ENCODE measurements at places on chromosomes 12 and 14.

DNA sequence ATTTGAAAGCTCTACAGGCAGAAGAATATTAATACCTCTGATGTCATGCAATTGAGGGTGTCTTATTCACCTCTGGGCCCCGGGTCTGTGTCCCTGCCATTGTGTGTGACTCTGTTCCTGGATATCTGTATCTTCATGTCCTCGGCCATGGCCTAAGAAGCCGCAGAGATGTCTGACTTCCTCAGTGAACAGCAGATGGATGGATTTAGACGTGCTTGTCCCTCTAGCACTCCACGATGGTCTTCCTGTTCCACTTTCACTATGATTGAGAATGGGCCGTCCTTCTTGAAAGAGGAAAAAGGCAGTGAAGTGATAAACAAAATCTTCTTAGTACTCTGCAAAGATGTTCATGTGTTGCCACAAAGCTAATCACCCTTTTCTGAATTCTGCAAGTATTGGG, 217.4 kb downstream of the SLC41A2 start:
- DNase-seq, result no peak

- DNase-seq, result no peak
Observed at GRCh38 chr12:126424696-126425095, 1359.5 kb downstream of the AACS start.

- no peak for DNase-seq
Observed at GRCh38 chr12:31590642-31591379, at the start of gene DENND5B. TSS of gene DENND5B (minus strand) at chr12:31591136. CDS start at chr12:31590832, 304 bp downstream.

DNA sequence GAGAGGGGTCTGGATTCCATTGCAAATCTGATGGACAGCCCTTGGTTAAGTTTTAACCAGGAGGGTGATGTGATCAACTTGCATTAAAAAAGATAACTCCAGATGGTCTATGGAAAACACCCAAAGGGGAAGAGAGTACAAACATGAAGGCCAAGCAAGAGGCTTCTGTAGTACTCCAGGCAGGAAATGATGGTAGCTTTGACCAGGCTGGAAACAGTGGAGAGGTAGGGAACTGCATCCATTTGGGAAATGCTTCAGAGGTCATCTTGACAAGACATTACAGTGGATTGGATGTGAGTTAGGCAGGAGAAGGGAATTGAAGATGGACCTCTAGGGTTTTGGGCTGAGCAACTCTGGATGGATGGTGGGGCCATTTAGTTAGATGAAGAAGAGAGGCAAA, 391.1 kb downstream of the IPO8 start:
- no peak for DNase-seq

GRCh38 chr12:8075935-8076334, 6.1 kb upstream of the NECAP1 start:
- no peak for DNase-seq

DNA sequence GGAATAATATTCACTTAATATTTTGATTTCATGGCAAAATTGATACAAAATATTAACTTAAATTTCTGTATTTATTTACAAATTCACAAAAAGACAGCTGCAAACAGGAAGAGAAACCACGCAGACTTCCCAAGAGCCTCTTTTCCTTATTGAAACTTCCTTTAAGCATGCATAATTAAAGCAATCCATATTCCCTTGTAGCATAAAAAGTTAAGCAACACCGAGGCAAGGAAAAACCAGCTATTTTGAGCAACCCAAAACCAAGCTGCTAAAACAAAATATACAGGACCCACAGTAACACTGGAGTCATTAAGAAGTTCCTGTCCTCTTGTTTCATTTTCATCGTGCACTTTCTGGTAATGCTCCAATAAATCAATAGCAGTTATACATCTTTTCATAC, 58.0 kb downstream of the EEA1 start:
- no peak for DNase-seq

DNA sequence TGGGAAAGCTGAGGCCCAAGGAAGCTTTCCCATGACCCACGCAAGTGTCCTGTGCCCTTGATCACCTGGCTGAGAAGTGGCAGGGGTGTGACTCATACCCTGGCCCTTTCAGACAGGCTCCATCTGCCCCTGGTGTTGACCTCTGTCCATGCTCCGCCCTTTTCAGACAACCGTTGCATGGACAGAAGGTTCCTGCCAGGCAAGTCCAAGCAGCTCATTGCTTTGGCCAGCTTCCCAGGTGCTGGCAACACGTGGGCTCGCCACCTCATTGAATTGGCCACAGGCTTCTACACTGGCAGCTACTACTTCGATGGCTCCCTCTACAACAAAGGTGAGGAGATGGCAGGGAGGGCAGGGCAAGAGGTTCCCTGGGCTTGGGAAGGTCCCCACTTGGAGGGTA, 103.5 kb downstream of the WSCD2 start:
- DNase-seq, result no peak

GRCh38 chr12:88896958-88897357, 316.7 kb upstream of the KITLG start:
- no peak for DNase-seq

DNA sequence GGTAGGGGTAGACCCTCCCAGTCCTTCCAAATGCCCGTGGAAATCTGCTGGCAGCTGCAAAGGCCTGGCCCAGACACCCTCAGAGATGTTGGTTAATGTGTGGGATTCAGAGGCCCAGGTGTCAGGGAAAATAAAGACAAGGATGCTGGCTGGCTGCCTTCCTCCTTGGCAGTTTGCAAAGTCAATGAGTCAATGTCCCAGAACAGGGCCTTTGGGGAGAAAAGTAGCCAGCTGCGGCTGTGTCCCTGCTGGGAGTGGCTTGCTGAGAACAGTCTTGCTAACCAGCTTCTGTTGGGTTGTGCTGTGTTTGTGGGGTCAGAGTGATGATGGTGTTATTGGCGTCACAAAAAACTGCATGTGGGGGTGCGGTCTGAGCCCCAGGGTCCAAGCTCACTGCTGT, 29.2 kb downstream of the GLRX5 start:
- DNase-seq, result no peak

- no peak for DNase-seq
Observed at GRCh38 chr12:201361-201760, 12.6 kb downstream of the SLC6A12 start.

DNA sequence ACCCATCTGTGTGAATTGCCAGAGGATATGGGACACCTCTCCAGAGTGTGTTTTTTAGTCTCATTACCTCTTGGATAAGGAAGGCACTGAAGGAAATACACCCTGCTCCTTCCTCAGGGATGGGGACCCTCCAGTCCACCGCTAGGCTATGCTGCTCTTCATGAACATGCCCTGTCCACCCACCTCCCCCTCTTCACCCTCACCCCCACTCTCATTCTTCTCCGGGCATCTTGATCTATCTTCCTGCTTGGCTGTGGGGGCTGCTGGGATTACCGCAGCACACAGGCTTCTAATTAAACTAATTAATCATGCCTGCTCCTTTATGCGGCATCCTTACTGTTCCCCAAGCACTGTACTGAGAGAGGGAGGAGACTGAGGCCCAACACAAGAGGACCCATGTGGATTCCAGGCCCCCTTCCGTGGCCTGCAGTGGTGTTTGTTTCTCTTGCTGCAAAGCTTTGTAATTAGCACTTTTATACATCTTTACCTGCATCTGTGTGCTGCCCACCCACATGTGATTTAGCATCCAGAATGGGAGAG, 7.6 kb upstream of the PDE1B start:
- DNase-seq, result no peak

- DNase-seq, result no peak
Observed at GRCh38 chr14:89624500-89625156, 207.6 kb upstream of the FOXN3 start.

GRCh38 chr12:109963743-109964429, 32.3 kb downstream of the GIT2 start:
- no peak for DNase-seq

DNA sequence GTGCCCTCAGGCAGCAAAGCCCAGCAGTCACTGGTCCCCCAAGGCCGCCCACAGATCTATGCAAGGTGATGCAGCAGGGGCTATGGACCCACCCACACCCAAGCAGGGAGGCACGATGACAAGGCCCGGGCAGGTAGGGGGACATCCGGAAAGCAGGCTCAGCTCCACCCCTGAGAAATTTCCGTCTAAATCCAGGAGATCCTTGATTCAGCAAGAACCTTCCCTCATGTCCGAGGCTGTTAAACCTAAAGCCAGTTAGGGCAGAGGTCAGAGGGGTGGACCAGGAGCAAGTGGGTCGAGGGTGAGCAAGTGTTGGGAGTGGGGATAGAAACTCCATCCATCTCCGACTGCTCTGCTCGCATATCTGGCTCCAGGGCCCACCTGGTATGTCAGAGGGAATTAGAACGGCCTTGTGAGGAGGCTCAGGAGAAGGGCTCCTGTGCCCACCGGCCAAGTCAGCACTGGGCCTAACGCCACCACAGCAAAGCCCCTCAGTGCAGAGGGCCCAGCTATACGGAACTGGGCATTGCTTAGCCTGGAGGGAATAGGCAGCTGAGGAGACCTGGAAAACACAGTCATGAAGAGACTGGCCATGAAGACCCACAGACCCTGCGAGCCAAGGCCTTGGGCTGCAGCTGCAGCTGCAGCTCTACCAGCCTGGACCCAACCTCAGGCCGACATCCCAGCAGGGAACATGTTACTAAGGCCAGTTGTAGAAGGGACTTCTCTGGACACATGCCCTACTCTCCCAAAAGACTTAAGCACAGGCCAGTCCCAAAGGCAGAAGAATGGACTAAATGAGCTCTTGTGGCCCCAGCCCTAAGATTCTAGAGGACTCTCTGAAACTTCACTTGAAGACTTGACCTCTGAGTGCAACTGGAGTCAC, 34.3 kb downstream of the DAD1 start:
- no peak for DNase-seq

- no peak for DNase-seq
Observed at GRCh38 chr14:93688820-93689219, 99.5 kb downstream of the PRIMA1 start.

- DNase-seq, result no peak
Observed at GRCh38 chr14:22864979-22865378, 6.6 kb upstream of the LRP10 start.

DNA sequence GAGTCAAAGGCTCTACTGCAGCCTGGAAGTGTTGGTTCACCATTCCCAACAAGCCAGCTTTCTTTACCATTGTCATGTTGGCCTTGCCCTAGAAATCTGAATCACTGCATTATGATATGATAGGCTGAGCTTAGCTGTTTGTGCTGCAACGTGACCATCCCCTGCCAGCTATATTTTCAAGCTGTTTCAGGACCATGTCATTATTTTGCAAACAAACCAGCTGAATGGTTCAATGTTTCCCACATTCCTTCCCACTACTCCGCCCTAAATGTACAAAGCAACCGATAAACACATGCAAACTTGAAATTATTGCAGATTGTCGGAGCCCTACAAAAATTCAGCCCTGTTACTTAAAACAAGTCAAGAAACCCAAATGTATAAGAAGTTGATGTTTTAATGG, 136.1 kb downstream of the KICS2 start:
- DNase-seq, result no peak

GRCh38 chr14:72679536-72680151, 214.3 kb downstream of the DPF3 start:
- DNase-seq, result no peak

DNA sequence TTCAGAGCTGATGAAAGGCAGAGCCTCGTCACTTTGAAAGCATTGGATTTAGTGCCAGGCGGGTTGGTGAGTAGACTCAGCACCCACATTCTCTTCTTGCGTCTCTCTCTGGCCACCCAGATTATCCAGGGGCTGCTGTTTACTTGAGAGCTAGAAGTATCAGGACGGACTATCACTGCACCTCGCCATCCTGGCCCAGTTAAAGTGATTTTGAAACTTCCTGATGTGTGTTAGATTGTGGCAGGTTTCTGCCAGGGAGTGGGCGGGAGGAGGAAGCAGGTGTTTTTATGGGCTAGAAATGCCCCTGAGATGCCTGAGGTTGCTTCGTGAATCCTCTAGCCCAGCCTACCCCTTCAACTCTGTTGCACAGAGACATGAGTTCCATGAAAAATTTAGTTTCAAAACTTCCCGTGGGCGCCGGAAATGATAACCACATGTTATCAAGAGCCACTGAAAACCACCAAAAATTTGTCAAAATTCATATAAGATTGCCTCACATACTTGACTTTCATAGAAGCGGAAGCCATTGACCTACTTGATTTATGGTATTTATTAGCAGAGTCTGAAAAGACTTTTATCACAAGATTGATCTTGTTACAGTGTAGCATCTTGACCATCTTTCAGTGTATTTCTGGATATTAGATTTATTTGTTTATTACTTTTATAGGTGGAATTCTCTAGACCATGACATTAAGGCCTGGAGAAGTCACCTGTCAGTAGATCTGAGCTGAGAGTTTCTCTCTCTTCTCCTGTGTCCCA, 466.0 kb downstream of the RAD51B start:
- DNase-seq, result peak; percentile 69

DNA sequence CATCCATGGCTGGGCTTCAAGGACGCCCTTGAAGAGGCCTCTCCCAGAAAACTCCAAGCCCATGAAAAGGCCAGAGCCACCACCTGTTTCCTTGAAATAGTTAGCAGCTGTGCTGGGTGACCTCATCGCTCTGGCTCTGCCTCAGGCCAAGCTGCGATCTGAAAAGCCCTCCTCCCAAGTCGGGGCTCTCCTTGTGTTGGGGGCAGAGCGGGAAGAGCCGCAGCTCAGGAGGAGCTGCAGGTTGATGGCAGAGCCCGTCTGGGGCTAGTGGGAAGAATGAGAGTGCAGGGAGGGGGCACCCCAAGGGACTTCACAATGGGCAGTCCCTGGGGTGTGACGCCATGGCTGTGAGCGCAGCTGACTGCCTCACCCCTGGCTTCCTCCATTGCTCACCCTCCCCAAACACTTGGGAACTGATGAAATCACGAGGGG, 50.0 kb upstream of the STON2 start:
- DNase-seq, result no peak

- no peak for DNase-seq
Observed at GRCh38 chr14:103135333-103136260, 12.3 kb downstream of the TNFAIP2 start.

GRCh38 chr14:81767266-81767995, 233.8 kb upstream of the SEL1L start:
- DNase-seq, result no peak

DNA sequence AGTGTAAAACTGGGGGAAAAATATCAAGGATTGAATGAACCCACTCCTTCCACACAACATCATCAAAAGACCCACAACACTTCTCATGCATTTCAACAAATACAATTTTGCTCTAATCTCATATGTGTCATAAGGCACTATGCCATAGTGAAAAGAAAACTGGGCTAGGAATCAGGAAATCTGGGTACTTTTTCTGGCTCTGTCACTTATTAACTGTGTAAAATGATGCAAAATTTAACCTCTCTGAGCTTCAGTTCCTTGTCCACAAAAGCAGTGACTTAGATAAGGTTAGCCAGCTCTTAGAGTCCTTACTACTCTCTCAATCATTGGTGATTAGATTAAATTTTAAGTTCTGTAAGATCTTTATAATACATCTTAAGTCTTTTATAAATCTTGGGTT, 250.5 kb upstream of the SOX5 start:
- DNase-seq, result no peak

- DNase-seq, result no peak
Observed at GRCh38 chr12:103241184-103241583, 254.6 kb downstream of the C12orf42 start.

GRCh38 chr12:20946732-20947131, 136.2 kb downstream of the SLCO1B3 start:
- DNase-seq, result peak; percentile 1

Measured in activated CD4-positive, alpha-beta T cell treated with anti-CD3 and anti-CD28 coated beads for 4 hours (primary cell).